Stimulated activated CD4-positive, alpha-beta T cell treated with anti-CD3 and anti-CD28 coated beads, Interleukin-1b, Interleukin-23, amount 100 ng/mL, for 4 hours (primary cell): ENCODE measurements at places on chromosomes 3 and 15.
A peak's percentile ranks its signal among the peaks of the same experiment; 100 is the strongest.

DNA sequence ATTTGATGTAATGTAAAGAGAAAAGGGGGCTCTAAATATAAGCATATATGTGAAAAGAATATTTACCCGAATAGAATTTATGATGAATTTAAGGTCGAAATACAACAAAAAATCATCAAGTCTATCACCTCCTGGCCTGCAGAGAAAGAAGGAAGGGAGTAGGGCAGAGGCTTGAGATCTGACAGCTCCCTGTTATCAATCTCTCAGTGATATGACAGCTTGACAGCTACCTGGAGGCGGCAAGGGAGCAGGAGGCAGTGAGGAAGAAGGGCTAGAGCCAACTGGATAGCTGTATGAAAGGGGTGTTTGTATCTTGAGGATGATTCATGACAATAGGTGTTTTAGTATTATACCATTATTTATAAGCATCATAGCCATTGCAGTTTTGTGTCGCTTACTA, 299.8 kb upstream of the DNAJC19 start:
- no peak for DNase-seq

DNA sequence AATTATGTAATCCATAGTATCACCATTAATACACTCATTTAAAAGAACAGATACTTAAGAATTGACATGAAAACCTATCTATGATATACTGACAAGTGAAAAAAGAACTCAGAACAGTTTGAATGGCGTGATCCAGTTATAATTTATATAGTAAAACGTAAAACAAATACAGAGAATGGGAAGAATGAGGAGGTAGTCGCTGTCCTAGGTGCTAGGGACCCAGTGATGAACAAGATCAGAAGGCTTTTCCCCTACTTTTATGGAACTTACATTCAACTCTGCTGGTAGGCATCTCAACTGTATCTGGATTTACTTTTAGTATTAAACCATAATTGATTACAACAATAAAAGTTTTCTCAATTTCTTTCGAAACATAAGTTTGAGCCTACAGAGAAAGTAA, 31.8 kb downstream of the GSK3B start:
- no peak for DNase-seq

GRCh38 chr15:99438691-99439523, 126.9 kb upstream of the MEF2A start:
- DNase-seq, result no peak

DNA sequence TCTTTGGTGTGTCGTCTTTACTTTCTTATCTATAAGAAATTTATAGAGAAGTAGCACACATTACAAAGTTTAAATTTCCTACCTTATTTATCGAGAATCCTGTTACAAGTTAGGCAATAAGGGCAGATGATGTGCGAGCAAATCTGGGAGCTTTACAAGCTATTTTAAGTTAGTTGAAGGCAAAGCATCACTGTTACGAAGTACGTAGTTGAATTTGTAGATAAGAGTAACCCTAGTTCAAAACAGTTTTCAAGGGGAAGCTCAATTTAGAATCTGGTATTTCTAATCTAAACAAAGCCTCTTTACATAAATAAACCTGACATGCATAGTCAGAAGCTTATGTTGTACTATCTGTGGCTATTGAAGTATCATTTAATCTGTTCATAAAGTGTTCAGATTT, 8.4 kb downstream of the KBTBD8 start:
- no peak for DNase-seq

- DNase-seq, result no peak
These were observed 42.7 kb downstream of the ATOSA start for GRCh38 chr15:52636459-52636858.

GRCh38 chr3:78887547-78888011, 880.2 kb downstream of the ROBO1 start:
- DNase-seq, result no peak

GRCh38 chr3:25663347-25663868, 1.3 kb downstream of the TOP2B start:
- DNase-seq, result no peak

DNA sequence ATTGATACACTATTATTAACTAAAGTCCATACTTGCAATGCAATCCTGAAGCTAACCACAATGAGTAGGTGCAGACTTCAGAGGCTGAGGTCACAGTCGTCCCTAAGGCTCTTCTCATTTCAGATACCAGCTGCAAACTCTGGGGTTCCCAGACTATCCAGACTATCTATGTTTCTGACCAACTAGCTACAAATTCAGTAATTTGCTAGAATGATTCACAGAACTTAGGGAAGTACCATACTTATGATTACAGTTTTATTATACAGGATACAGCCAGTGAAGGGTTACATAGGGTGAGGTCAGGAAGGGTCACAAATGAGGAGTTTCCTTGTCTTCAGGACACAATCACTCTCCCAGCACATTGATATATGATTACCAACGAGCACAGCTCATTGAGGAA, 36.5 kb downstream of the PPM1L start:
- DNase-seq, result no peak

- DNase-seq, result no peak
These were observed 18.6 kb downstream of the ARIH1 start for GRCh38 chr15:72492733-72493132.

DNA sequence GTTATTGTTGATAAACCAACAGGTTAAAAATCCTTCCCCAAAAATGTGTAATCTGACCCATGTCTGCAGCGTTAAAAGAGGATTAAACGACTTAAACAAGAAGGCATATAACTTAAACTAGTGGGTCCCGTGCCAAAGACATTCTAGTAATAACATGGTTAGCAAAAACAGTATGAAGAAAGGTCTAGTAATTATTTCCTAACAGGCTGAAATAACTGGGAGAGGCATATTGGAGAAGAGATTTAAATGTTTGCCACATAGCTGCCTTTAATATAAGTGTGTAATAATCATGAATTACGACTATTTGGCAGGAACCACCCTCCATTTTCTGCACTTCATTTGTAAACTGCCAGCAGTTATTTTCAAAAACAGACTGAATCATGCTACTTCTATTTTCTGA, 67.7 kb upstream of the CSPG5 start:
- no peak for DNase-seq

DNA sequence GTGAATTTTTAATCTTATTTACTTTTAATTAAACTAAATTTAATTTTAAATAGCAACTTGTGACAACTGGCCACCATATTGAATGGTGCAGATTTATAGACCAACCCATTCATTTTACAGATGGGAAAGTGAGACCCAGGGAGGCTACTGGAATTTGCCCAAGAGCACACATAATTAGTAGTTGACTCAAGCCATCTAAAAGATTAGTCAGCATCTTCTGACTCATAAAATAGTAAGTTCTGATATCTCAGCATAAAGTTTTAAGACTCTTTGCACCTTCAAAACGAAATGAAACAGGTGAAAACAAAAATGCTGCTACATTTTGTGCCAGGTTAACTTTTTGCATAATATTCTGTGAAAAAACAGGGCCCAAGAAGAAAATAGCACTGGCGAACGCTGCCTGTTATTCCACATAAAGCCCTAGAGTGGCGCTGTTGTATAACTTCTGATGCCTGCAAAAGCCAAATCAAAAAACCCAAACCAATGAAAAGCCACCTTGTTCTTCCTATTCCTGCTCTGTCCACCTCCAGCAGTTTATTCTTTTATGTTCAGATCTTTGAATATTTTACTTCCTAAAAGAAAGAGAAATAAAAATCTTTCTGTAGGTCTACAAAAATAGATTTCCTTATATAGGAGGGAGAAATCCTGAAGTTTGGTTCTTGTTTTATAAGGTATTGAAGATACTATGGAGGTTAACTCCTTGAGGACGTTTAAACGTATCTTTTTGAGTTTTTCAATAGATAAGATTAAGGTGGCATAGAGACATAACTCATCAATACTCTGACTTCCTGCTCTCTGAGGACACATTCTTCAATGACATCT, 62.8 kb downstream of the OTOL1 start:
- DNase-seq, result no peak

DNA sequence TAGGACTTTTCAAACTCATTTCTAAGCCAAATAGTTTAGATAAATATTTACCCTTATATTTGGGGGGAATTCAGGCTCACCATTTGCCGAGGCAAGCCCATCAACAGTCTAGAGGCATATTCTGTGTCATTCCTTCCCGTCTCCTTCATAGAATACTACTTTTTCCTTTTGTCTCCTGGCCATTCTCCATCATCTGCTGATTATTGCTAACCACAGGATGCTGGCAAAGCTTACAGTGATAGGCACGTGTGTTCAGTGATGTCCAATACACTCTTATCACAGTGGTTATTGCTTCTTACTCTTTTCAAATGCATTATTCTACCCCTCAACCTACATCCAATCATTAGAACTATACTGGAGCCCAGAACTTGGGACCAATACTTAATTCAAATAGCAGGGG, 130.6 kb upstream of the ZBED2 start:
- DNase-seq, result no peak

GRCh38 chr3:23490459-23490858, 287.3 kb downstream of the UBE2E2 start:
- no peak for DNase-seq

DNA sequence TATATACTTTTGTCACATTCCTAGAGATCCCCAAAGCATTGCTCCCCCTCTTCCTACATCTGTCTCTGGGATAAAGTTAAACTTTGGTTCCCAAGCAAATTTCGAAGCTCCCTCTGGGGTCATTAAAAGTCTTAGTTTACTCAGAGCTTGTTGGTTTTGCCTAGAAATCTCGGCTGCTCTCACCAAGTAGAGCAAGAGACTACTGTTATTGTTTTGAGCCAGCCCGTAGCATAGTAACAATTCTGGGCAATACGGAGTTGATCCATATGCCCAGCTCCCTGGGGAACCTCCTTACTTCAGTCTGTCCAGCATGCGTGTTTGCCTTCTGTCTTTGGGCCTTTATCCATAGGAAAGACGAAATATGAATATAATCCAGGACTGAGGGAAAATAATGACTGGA, 10.0 kb upstream of the P3H2 start:
- no peak for DNase-seq

DNA sequence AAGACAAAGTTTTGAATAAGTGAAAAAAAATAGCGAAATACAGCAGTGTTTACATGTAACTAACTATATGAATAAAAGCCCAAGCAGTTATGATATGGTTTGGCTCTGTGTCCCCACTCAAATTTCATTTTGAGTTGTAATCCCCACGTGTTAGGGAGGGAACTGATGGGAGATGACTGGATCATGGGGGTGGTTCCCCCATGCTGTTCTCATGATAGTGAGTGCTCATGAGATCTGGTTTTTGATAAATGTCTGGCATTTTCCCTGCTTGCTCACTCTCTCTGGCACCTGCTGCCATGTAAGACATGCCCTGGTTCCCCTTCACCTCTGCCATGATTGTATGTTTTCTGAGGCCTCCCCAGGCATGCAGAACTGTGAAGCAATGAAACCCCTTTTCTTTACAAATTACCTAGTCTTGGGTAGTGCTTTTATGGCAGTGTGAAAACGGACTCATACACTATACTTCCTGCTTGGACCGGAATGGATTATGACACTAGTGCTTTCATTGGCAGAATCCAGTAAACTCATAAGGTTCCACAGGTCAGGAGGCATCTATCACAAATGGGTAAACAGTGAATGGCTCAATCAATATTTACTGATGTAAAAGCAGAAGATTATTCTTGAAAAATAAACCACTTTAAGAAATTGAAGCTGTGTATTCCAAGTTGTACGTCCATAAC, 192.1 kb downstream of the CBLB start:
- DNase-seq, result peak; percentile 11

GRCh38 chr3:98038286-98038685, 3.2 kb upstream of the GABRR3 start:
- no peak for DNase-seq

- DNase-seq, result no peak
These were observed 172.6 kb upstream of the UMPS start for GRCh38 chr3:124557433-124558232.

- no peak for DNase-seq
These were observed 52.3 kb downstream of the PEAK1 start for GRCh38 chr15:77367631-77368030.

DNA sequence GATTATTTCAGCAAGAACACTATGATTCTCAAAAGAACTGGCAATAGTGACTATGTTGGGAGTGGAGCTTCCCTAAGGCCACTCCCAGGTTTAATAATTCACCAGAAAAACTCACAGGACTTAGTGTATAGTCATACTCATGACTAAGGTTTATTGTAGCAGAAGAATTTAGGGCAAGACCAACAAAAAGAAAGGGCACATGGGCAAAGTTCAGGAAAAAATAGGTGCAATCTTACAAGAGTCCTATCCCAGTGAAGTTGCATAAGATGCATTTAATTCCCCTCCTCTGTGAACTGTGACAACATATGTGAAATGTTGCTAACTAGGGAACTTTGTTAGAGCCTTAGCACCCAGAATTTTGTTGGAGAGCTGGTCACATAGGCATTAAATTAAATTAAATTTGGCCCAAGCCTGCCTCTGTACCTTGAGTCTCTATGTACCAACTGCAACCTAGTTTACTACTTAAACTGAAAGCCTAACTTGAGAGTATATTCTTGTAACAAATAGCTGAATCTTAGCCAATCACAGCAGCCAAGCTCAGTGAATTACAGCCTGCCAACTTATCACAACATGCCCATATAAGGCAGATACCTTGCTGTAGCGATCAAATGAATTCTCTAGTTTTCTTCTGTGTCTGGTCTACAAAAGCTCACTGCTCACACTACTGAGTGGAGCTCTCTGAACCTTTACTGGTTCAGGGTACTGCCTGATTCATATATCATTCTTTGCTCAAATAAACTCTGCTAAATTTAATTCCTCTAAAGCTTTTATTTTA, 386.2 kb upstream of the ARHGEF26 start:
- DNase-seq, result no peak

DNA sequence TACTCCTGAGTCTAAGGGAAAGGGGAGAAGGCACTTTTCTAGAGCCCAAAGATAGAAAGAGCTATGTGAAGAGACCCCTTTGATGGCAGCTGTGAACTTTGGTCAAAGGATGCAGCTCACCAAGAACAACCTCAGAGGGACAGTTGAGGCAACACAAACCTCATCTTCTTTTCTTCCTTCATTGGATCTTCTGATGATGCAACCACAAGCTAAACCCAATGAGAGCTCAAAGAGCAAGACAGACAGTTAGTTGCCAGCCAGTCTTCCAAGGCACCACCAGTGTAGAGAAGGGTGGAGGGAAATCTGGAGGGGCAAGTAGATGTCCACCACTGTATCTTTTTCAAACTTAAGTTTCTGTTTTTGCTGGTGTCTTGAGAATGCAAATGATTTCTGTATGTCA, 10.4 kb upstream of the MNS1 start:
- no peak for DNase-seq

- DNase-seq, result no peak
These were observed 3.6 kb upstream of the SHC4 start for GRCh38 chr15:48967336-48967735.
